SK-MEL-5 (cell line): ENCODE measurements at places on chromosomes 13 and 19.

DNA sequence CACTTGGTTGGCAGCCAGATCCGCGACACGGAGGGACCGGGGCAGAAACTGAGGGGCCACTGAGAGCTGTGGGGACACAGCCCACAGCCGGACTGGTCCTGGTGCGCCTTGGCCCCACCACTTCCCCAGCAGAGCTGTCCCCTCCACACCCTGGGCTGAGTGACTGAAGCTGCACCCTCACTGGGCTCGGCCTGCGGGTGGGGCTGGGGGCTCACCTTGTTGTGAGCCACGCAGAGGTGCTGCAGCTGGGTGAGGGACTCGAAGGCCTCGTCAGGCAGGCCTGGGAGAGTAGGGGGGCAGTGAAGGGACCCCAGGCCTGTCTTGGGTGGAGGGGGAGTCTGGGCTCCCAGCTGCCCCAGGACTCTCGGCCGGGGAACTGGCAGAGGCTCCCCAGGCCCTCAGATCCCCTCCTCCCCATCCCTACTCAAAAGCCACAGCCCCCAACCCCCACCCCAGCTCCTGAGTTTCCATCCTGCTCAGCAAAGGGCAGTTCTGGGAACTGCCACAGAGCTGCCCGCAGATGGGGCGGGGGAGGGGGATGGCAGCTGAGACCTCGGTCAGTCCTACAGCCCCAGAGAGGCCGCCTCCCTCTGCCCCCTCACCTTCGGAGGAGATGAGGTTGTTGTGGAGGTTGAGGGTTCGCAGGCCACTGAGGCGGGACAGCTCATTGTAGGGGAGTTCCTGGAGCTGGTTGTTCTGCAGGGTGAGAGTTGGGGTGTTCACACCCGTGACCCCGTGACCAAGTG is 2.3 kb downstream of the PODNL1 start:
- DNase-seq = no peak

GRCh38 chr19:42207767-42208271 is 9.7 kb downstream of the DEDD2 start:
- no peak for DNase-seq

DNA sequence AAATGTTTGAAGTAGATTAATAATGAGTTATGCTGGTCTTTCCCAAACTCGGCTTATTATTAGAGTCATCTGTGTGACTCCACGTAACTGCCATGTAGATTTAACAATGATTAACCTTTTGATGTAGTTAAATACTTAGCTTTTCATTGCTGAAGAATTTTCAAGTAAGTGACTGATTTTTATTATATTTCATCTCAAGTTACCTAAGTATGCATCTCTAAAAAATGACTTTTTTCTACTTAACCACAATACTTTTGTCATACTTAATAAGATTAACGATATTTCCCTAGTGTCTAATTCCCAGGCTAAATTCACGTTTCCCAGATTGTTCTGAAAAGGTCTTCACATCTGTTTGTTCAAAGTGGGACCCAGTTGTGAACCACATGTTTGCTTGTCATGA is 17.8 kb downstream of the BIVM start:
- DNase-seq = no peak

GRCh38 chr13:94344126-94344818 is 135.2 kb downstream of the DCT start:
- DNase-seq = no peak

DNA sequence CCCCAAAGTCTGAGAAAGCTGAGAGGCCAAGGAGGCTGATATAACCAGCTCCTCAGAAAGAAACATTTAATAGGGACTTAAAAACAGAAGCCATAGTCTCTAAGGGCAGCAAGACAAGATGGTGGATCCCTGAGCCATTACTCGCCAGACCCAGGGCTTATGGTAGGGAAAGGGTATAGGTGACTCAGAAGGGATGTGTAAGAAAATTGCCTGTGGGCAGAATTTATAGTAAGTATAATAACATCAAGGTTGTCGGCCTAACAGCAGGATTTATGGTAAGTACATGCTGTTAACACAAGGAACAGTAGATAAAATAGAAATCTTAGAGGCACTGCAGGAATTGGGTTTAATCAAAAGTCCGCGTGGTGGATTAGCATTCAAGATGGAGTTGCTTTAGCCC is 14.7 kb downstream of the KBTBD6 start:
- no peak for DNase-seq

DNA sequence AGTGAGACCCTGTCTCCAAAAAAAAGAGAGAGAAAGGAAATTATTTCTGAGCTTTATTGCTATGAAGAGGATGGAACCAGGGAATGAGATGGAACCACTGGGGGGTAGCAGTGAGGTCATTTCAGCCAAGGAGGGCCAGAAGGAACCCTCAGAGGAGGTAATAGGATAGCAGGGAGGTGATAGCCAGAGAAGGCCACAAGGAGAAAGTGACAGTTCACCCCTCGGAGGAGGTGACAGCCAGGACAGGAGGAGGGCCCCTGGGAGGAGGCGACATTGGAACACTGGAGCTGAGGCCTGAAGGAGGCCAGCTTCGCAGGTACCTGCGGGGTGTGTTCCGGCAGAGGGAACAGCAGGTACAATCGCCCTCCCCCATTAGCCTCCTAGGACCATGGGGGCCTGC is 675 bp upstream of the PGPEP1 start:
- peak; percentile 38 for DNase-seq

DNA sequence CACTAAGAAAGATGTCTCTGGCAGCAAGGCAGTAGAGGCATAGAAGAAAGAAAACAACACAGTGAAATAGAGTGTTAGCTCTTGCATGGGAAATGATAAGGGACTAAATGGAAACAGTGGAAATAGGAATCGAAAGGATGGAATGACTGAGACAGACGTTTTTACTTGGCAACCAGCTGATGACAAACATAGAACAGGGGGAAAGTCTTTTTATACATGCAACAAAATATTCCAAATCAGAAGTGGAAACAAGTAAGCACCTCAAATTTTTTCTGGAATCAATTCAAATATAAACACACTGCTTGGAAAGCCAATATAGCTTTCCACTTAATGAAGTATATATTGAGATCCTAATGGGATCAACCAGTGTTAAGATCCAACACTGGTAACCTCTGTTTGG is 110.2 kb downstream of the MZT1 start:
- no peak for DNase-seq

- DNase-seq = no peak
Observed at GRCh38 chr19:18804139-18804601, 13.1 kb upstream of the COMP start.

- DNase-seq = no peak
Observed at GRCh38 chr19:3658004-3658869, 31.6 kb upstream of the CACTIN start.

GRCh38 chr19:55368701-55369563 is 1.3 kb downstream of the IL11 start:
- DNase-seq = no peak

GRCh38 chr13:113169277-113170272 is 11.1 kb downstream of the PROZ start:
- DNase-seq = no peak

DNA sequence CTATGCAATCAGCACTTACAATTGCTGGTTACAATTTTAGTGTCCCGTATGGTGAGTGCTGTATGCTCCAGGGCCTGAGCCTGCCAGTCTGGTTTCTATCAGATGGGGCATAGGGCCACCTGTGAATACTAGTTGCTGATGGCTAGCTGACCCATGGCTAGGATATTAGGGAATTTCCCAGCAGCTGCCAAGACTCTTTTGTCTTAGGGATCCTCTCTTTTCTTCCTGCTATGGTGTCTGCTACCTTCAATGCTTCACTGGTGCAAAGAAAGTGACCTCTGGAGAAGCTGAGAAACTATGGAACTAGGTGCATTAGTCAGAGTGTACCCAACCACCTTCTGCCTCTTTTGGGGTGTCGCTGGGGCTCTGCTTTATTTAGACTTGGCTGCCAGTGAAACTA is 11.6 kb downstream of the CCDC169 start:
- DNase-seq = no peak

DNA sequence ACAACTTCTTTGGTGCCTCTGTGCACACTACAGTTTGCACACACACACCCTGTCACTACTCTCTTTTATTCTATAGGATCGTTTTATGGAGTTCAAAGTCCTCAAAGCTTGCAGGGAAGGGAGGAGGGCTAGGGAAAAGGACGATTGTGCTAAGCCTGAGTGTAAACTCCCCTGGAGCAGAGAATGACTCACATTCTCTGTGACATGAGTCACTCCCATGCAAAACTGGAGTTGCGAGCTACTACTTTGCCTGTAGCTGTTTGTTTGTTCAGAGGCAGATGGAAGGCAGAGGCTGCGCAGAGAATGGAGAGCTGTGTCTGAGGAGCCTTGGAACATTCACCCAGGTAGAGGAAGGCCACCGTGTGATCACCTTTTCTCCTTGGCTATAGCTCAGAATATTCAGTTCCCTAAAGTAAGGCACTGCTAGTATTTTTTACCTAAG is 80.5 kb upstream of the MBNL2 start:
- peak; percentile 91 for DNase-seq

GRCh38 chr13:80469105-80469852 is 128.4 kb upstream of the SPRY2 start:
- no peak for DNase-seq

GRCh38 chr13:78907006-78907405 is 248.1 kb upstream of the OBI1 start:
- no peak for DNase-seq

DNA sequence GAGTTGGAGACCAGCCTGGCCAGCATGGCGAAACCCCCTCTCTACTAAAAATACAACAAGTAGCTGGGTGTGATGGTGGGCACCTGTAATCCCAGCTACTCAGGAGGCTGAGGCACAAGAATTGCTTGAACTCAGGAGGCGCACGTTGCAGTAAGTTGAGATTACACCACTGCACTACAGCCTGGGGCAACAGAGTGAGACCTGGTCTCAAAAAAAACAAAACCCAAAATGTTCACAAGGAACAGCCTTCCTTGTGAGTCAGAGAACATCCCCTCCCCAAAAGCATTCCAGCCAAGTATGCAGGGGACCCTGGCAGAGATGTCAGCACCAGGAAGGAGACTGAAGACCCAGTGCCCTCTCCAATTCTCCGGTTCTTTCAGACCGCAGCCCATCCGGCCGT is 314.9 kb upstream of the TSHZ3 start:
- no peak for DNase-seq
